ENCODE measurements at places on chromosomes 3 and 15.

DNA sequence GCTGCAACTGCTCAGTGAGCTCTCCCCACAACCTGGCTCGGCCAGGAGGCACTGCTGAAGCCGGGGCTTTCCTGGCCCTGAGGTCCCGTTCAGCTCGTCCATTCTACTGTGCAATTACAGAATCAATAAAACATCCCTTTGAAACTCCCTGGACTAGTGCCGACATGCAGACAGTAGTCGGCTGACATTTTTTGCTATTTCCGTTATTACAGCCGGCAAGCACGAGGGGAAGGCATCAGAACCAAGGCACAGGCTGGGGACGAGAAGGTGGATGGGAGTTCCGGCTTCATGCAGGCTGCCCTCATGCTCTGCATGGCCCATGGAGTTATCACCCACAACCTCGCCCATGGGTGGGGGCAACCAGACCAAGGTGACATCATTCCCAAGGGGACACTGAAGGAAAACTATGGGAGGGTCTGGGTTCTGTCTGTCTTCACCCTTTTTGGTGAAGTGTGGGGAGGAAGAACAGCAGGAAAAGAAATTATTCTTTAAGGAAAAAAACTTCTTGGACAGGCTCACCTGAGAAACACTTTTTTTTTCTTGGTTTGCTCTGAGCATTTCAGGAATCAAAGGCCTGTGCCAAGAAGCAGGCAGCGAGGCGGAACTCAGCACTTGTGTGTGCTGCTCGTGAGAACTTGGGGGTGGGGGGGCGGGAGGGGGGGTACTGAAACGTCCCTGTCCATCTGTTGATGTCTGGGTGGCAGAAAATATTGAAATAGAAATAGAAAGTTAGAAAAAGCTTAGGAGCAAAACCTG lies 154.5 kb downstream of the FOXP1 start:
- no peak for DNase-seq

DNA sequence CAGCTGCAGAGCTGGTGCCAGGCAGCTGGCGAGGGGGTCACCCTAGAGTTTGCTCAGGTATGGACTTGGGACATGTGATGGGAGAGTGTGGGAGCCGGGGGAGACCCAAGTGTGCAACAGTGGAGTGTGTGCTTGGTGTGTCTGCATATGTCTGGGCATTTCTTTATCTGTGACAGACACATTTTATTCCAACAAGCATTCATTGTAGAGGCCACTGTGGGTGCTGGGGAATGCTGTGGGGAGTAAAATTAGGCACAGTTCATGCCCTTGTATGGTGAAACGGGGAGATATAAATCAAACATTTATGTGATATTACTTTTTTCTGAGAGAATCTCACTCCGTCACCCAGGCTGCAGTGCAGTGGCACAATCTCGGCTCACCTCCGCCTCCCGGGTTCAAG lies 4.2 kb downstream of the ACY1 start:
- DNase-seq = no peak

- no peak for DNase-seq
Measured at GRCh38 chr15:65189102-65189740, 4.1 kb upstream of the CLPX start.

- DNase-seq = no peak
Measured at GRCh38 chr3:59442046-59442445, 392.2 kb upstream of the CFAP20DC start.

GRCh38 chr3:69500604-69501003 lies 114.7 kb upstream of the FRMD4B start:
- DNase-seq = no peak

DNA sequence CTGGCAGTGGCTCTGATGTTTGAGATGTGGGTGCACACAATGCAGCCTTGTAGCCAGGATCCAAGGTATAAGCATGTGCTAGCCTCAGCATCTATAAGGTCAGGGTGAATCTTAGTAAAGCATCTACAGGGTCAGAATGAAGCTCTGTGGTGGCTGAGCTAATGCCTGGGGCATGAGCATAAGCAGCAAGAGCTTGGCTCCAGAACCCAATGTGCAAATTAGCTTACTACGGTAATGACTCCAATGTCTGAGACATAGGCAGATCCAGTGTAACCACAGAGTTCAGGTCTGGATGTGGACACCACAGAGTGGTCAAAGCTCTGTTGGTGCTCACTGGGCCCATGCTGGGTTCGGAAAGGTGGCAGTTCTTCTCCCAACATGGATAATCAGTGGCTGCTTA lies 304.5 kb upstream of the NECTIN3 start:
- DNase-seq = no peak

DNA sequence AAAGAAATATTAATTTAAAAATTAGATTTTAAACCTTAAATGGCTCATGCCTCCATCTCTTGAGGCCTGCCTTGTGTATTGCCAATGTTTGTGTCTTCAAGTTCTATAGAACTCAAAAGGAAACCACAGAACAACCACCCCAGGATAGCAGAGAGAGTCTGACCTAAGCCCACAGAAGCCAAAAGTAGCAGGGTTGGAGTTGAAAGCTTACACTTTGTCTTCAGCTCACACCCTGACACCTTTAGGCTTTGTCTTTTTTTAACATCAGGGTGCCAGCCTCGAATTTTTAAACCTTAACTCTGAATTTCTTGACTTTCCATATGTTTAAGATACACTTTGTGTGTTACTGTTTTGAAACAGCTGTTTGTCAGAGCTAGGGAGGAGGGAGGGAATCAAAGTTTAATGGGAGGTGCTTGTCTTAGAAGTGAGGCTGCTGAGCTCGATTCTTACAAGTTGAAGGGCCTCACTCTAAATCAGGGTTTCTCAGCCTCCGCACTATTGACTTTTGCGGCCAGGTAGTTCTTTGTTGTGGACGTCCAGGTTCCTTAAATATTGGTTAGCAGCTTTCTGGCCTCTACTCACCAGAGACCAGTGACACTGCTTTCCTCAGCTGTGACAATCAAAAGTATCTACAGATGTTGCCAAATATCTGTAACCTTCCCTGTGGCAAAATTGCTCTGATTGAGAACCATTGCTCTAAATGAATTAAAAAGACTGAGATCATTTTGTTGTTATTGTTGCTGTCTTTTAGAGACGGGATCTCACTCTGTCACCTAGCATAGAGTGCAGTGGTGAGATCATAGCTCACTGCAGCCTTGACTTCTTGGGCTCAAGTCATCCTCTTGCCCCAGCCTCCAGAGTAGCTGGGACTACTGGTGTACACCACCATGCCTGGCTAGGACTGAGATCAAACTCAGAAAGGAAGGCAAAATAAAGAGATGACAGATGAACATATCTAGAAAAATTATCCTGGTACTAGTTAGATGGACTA lies 139.2 kb upstream of the EOMES start:
- no peak for DNase-seq

DNA sequence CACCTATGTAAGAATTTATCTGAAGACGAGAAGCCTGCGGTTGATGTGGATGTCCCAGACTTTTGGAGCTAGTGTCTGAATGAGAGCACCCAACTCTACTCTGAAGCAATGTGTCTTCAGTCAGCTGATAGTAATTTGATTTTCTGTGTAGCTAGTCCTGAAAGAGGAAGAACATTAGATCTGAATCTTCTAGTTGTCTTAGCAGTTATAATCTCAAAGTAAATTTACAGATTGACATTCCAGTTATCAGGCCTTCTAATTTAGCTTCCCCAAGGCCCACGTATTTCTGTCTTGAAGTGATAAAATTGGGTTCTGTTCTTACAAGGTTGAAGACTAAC lies 1.5 kb downstream of the TCAIM start:
- no peak for DNase-seq

Data from T-helper 2 cell (primary cell).